ENCODE measurements at places on chromosomes 7 and 10.

DNA sequence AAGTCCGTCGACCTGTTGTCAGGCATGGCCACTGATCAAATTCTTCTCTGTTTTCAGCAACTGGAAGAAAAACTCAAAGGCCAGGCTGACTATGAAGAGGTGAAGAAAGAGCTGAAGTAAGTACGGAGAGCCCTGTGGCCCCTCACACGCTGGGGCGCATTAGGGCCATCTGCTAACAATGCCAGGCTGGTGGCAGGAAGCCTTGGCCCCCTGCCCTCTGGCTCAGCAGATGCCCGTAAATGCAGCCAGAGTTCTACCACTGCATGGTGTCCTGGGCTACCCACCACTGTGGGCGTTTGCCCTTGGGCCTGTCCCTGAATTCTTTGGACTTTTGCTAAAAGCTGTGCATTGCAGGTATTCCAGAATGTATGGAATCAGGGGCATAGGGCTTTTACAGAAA is 96.9 kb upstream of the SH2B2 start:
- DNase-seq: no peak

DNA sequence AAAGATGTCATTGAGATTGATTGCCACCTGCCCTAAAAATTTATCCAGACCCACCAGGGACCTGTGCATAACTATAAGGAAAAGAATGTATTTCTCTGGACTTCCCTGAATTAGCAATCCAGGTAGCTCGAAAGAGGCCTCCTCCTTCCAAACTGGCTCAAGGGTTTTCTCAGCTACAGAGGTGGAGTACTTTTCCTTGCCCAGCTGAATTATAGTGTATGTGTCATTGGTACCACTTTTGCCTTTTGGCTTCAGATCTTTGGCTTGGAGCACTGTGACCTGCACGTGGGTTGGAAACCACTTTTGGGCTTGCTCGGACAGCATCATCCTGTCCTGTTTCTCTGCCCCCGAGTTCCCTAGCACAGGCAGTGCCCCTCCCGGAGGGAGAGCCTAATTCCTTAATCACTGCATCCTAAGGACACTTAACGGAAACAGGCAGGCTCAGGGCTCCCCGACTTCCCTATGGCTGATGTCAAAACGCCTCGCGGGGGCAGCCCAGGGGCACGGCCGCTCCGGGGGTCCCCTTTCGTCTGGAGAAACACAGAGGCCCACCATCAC is 825 bp downstream of the RAB11FIP2 start:
- peak; percentile 10 for DNase-seq

GRCh38 chr10:95242581-95243317 is 48.1 kb downstream of the PDLIM1 start:
- peak; percentile 54 for DNase-seq

DNA sequence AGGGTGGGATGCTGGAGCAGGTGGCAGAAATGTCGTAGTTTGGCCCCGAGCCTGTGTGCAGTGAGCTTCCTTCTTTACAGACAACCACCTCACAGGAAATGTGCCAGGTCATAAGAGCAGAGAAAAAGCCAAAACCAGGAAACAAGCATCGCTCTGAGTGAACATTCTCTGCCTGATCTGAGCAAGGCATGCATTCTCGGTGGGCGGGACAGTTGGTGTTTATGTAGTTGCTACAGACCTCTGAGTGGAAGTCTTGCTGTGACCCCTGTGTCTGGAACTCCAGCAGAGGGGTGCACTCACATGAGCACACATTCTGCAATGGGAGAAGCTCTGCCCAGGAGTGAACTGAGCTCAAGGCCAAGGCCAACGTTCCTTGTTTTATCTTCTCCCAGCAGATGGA is 230.1 kb downstream of the TCERG1L start:
- DNase-seq: no peak

DNA sequence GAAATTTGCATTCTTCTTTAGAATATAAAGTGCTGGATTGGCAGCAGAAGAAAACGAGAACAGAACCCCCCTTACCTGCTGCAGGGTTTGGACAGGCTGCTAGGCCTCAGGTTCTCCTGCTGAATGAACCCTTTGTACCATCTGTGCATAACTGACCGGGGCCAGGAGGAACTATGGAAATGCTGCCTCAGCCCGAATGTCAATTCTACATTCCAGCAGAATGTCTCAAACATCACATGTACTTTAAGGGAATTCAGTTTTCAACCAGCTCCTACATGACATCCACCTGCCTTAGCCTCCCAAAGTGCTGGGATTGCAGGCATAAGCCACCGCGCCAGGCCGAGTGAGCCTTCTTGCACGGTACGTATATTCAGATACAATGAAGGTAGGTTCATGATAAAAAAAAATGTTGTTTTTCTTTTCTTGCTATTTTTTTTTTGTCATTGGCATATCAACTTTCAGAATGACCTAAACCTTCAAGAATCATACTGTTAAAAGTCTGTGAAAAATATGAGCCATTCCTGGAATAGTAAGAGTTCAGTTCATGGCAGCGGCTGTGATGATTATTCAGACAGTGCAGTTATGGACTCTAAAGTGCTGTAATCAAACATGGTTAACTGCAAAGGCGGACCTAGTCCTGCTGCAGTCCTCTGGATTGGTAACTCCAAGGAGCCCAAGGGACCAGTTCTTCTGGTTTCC is 84.4 kb upstream of the TNS3 start:
- DNase-seq: no peak

DNA sequence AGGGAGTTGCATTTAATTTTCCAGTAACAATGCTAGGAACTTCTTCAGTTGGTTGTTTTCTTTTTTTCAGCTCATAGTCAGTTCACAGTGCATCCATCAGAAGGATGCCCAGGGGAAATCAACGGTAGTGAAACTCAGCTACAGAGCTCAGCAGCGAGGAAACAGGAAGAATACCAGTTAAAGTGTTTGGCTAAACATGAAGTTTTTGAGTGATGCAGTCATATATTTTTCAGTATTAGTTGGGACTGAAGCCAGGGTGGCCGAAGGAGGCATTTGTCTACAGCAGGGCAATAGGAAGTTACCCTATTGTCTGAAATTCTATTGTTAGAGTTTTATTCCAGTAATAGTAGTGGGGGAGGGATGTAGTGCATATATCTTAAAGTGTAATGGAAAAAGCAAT is 45.3 kb upstream of the MALRD1 start:
- no peak for DNase-seq

DNA sequence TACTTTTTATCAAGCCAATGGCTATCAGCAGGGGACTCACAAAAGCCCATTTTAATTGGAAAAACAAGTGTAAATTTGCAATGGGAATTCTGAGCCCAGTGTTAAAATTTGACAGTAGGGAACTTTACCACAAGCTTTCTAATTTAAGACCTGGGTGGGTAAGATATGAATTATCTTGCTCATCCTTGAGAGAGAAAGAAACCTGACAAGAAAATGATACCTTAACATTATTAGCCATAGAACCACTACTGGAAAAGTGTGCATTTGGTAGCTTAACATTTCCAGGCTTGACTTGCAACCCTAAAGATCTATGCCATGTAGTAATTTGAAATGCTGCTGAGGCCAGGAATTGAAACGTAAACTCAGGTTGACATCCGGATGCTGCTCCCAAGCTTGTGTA is 2.7 kb upstream of the ST8SIA6 start:
- no peak for DNase-seq

DNA sequence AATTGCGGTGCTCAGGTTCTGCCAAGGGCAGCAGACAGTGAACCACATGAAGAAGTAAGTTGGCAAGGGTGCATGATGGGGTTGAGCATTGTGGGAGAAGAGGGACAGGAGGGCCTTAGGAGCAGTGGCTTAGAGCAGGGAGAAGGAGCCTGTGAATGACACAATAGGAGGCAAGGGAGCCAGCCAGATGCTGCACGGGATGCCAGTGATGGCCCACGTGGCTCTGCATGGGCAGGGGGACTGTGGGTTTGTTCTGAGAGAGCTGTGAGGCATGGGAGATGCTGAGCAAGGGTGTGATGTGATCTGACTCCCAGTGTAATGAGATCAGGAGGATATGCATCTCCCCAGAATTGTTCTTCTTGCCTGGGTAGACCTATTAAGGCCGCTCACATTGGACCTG is 60.9 kb downstream of the C10orf90 start:
- DNase-seq: no peak

Measured in HuH-7.5 (cell line).